ENCODE measurements at places on chromosomes 5 and 9.

DNA sequence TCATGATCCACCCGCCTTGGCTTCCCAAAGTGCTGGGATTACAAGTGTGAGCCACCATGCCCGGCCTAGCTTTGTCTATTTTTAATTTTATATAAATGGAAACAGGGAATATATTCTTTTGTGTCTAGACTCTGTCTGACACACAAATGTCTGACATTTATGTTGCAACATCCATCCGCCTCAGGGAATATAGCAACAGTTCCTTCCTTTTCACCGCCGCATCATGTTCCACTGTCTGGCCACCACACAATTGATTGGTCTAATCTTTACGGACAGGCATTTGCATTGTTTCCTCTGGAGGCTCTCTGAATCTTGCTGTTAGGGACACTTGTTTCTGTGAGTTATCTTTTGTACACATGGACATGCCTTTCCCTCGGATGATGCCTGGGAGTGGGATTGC, 20.1 kb upstream of the TBC1D9B start:
- no peak for DNase-seq

DNA sequence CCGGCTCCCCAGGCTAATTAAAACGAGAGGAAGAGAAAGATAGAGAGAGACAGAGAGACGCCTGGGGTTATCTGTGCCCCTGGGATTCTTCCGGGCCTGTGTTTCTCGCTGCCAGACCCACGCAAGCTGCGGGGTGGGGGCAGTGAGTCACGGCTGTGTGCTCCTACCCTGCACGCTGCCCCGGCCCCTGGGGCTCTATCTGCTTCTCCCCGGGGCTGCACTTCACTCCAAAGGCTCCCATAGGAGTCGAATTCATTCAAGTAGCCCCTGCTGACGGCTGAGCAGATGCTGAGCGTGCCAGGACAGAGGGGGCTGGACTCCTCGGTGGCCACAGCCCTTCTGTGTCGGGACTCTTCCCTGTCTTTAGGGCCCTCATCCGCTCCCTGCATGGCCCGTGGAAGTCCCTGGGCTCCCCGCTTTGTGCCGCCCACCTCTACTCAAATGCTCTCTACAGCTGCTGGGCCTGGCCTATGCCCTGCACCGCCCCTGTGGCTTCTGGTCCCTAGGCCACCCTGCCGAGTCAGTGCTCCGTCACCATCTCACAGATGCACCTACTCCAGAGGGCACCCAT, 22.8 kb downstream of the SARDH start:
- DNase-seq = no peak

- no peak for DNase-seq
Observed at GRCh38 chr5:76704131-76704663, 11.7 kb upstream of the F2R start.

GRCh38 chr9:93128715-93129224, 5.3 kb downstream of the NINJ1 start:
- DNase-seq = no peak

GRCh38 chr5:33309068-33309467, 131.7 kb upstream of the TARS1 start:
- no peak for DNase-seq

DNA sequence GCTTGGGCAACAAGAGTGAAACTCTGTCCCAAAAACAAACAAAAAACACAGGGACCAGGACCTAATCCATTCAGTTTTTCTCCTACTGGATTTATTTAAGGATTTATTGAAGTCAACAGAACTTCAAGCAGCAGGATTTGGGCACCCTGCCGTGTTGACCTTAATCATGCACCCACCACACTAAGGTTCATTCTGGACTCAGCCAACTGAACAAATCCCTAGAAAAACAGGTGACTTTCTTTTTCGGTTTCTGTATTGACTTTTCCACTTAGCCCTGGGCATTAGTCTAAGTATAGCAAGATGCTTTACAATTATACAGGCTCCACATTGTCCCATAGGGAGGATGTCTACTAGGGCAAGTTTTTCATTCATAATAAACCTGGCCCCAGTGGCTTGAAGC, 30.0 kb downstream of the ZNF131 start:
- DNase-seq = no peak

DNA sequence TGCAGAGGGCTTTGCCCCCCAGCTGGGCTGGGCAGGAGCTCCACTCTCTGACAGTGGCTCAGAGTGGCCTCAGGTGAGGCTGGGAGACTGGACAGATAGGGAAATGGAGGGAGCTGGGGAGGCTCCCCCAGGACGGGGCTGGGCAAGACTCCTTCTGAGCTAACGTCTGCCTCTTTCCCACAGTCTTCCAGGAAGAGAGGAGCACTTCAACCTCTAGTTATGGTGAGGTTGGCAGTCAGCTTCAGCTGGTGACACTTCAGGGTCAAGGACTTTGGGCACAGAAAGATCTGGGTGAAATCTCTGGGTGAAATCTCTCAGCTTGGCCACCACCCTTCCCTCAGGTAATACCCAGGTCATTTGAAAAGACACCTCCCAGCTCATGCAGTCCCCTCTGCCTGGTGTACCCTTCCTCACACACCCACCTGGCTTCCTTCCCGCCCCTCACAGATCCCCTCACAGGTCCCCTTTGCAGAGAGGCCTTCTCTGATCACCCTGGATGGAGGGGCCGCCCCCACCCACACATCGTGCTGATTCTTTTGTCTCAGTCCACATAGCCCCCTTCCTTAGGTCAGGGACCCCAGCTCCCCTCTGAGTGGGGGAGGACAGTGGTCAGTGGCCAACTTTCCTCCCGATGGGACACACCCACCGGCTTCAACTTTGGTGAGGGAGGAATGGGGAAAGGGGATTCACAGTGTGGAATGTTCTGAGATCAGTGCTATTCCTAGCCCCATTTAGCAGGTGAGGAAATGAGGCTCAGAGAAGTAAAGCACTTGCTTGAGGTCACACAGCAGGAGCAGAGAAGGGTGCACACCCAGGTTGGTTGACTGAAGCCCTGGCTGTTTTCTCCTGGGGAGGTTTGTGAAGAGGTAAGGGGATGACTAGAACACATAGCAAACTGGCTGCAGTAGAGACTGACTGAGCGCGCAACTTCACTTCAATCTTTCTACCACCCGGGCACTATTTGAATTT, 15.8 kb upstream of the NEURL1B start:
- no peak for DNase-seq

- DNase-seq = no peak
Observed at GRCh38 chr9:119009249-119009648, 360.0 kb downstream of the BRINP1 start.

DNA sequence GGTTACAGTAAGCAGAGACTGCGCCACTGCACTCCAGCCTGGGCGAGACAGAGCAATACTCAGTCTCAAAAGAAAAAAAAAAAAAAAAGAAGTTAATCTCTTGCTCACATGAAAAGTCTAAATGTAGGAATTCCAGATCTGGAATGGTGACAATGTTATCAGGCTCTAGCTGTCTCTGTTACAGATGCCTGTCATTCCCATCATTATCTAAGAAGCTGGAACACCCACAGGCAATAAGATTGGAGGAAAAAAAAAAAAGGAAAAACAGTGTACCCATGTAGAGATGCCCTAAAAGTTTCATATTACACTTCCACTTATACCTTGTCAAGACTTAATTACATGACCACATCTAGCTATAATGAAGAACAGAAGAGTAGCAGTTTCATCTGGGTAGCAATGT, 38.2 kb downstream of the PTBP3 start:
- DNase-seq = no peak

All from NCI-H1930 (cell line).